ENCODE measurements at places on chromosomes 4 and X. TPM values are rescaled to one million over a fixed set of nuclear protein-coding genes. Genes with fewer than 3 reads are reported as not detected.

DNAJB14 gene
- total RNA-seq: 56.7 TPM

NXF2B gene
- not detected for total RNA-seq

DCLK2 gene
- total RNA-seq: 4.6 TPM

CXCL1 gene
- total RNA-seq: 20.0 TPM

GATA1 gene
- total RNA-seq: not detected

SCML1 gene
- total RNA-seq: 12.4 TPM

RHOH gene
- total RNA-seq: not detected

KLB gene
- not detected for total RNA-seq

SH2D1A gene
- total RNA-seq: not detected

CENPU gene
- 37.9 TPM for total RNA-seq

TSPAN7 gene
- 5.2 TPM for total RNA-seq

SUPT20HL1 gene
- total RNA-seq: not detected

NAT8L gene
- 0.12 TPM for total RNA-seq

HEPH gene
- 0.20 TPM for total RNA-seq

IL21 gene
- total RNA-seq: not detected

PABPC5 gene
- total RNA-seq: 0.44 TPM

MBNL3 gene
- total RNA-seq: 5.6 TPM

TBC1D8B gene
- total RNA-seq: 6.6 TPM
